Breast epithelium (tissue), 4 donors: ENCODE measurements at places on chromosomes 12 and 14. TPM values are rescaled to one million over a fixed set of nuclear protein-coding genes. Genes with fewer than 3 reads are reported as not detected.
A peak's percentile ranks its signal among the peaks of the same experiment; 100 is the strongest.

The C12orf50 gene
- not detected for total RNA-seq

DNA sequence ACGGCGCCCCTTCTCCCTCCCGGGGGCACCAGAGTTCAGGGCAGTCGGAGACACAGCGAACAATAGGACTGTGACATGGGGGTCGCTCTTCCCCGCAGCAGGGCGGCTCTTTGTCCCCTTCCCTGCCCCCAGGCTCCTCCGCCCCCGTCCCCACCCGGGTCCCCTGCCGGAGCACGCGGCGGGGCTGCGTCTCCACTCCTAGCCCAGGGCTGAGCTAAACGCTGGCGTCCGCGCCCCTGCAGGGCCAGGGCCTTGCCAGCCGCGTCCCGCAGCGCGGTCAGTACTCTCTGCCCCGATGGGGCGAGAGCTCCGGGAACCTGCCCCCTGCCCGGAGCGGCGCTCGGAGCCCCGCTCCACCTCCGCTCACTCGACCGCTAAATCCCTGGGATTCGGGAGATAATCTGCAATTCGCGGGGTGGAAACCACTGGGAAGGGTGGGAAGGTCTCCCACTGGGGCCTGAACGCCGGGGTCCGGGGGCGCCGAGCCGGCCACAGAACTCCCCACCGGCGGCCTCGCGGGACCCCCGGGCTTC is 825 bp upstream of the CCDC85C start:
- DNase-seq: no peak

- DNase-seq: no peak
Observed at GRCh38 chr12:79006306-79006705, 141.7 kb downstream of the SYT1 start.

The IAPP gene
- not detected for total RNA-seq

DNA sequence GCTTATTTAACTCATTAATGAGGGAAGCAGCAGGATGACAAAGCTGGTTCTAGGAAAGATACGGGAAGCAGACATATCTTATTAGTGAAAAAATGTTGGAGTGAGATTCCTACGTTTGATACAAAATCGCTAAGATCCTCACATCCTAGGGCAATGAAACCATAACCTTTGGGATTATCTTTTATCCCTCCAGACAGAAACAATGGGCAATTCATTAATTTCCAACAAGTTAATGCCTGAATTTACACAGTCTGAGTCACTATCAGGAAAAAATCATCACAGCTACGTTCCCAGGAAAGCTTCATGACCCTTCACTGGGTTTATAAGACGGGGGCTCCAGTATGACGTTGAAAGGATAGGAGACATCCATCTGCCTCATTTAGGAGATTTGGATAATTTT is 45.0 kb downstream of the SLC24A4 start:
- no peak for DNase-seq

DNA sequence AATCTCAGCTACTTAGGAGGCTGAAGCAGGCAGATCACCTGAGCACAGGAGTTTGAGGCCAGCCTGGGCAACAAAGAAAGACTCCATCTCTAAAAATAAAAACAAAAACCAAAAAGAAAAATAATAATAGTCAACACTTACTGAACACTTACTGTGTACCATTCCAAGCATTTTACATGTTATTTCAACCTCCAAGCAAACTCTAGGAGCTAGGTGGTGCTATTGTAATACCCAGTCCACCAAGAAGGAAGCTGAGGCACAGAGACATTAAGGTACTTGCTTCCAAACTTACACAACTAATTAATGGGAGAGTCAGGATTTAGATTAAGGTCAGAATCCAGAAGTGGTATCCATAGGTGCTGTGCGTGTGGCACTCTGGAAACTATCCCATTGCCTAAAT is 13.7 kb upstream of the OR6J1 start:
- DNase-seq: no peak

- DNase-seq: no peak
Observed at GRCh38 chr12:102629262-102629888, 149.0 kb upstream of the IGF1 start.

The AMIGO2 gene
- total RNA-seq: 57.7 TPM

DNA sequence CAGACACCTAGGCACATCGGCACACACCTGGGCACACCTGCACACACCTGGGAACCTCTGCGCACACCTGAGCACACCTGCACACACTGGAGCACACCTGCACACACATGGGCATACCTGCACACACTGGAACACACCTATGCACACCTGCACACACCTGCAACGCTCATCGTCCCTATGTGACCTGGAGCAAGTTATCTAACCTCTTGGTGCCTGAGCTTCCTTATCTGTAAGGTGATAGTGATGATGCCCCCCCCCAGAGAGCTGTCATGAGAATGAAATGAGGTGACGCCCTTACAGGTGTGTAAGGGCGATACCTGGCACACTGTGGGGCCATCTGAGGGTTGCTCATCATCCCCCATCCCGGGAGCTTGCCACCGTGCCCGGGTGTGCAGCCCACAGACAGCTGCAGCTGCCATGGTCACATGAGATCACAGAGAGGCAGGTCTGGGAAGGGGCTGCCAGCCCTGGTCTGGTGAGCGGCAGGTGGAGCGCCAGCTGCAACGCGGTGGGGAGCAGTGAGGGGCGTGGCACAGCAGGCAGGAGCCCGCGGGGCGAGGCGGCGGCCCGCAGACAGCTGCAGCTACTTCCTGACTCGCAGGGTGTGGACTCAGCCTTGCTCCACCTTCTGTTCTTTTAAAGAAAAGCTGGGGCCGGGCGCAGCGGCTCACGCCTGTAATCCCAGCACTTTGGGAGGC is 59.9 kb upstream of the FBRSL1 start:
- DNase-seq: no peak

DNA sequence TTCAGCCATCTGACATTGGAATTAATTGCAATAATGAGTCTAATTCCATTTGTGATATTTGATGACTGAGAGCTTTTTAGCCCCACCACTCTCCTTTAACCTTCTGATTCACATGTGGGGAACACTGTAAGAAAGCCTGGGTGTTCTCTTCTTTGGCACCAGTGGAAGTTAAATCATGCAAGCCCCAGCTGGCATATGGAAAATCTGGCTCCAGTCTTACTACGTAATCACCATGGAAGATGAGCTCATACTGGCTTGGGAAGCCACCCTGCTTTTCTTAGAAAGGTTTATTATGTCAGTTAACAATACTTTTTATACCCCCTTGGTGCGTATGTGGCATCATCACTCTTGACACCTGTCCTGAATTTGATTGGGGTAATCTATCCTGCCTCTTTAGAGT is 479.3 kb downstream of the SLC16A7 start:
- no peak for DNase-seq

GRCh38 chr12:49616533-49617219 is 6.7 kb upstream of the PRPF40B start:
- no peak for DNase-seq

- no peak for DNase-seq
Observed at GRCh38 chr12:43766291-43766690, 7.5 kb downstream of the IRAK4 start.

DNA sequence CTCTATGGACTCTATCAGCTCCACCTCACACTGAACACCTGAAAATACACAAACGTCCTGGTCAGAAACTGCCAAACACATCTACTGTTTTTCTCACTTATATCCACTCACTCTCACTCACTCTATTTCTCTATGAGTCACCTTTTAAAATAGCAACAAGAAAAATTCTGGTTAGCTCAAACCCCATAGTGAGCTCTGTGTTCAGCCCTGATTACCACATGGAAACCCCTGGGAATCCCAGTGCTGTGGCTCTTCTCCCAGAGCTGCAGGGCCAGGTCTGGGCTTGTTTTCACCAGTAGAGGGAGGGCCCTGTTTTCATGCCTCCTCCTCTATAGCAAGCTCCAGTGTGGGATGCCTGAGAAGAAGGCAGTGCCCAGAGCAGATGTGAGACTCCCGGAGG is 1126.1 kb downstream of the TMEM121 start:
- no peak for DNase-seq

The SLC38A4 gene
- total RNA-seq: 0.15 TPM

DNA sequence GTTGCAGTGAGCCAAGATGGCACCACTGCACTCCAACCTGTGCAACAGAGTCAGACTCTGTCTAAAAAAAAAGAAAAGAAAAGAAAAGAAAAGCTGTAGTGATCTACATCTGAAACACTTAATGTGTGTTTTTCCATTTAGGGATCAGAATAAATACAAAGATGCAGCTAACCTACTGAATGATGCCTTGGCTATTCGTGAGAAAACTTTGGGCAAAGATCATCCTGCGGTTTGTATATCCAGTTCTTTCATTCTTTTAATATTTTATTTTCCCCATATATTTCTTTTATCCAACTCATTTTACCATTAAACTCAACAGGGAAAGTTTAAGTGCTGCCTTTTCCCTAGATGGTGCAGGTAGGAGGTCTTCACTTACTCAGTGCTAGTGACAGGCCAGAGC is 40.4 kb downstream of the KLC1 start:
- DNase-seq: no peak

- no peak for DNase-seq
Observed at GRCh38 chr12:7787574-7788293, 1.5 kb upstream of the NANOG start.

DNA sequence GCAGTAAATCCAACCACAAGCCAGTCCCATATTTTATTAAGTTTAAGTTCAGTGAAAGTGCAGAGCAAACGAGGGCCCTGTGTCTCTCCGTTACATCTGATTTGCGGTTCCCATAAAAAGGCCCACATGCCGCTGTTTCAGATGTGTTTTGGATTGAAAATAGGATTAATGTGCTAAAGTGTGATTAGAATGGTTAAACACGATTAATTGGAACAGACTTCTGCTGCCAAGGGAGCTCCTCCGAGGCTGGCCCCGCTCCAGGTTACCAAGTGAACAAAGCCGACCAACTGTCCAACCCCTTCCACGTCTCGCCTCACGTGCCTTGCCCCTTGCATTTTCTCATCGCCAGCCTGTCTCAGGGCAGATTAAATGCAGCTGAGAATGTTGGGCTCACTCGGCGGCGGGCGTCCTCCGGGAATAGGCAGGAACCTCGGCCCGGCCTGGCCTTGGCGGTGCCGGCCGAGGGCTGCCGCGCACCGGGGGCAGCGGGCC is 166.5 kb upstream of the GSC start:
- peak; percentile 68 for DNase-seq

DNA sequence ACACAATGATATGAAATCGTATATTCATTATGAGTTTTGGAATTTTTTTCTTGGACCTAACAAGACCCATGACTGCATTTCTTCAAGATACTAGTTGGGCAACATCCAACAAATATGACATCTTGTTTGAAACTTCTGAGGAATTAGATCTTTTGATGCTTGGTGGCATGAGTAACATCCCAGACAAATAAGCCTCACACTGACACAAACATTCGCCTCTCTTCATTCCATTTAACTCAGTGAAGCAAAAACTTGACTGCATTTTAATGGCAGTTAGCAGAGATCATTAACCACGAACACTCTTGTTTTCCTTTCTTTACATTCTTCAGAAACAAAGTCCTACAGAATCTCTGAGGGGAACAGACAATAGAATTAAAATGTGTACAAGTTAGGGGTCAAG is 758.3 kb downstream of the C12orf50 start:
- no peak for DNase-seq

DNA sequence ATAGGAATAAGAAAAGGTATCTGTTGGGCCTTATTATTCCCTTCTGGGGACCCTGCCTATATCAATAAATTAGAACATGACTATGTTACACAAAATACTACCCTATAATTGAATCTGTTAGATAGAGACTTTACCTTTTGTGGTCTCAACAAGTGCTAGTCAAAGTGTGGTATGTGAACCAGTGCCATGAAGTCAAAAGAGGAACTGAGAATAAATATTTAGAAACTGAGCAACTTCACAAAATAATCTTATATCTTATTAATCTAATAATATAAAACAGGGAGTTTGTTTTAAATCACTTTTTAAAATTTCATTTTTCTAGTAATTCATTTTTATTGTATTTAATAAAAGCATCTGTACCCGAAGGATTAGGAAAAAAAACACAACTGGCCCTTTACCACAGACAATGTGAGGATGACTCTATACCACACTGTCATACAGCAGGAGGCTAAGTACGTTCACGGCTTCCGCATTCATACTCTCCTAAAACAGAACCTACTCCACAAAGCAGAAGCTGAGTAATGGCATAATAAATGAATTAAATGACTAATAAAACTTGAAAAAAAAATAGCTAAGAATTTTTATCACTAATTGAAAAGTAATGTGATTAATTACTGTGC is 42.1 kb downstream of the SEC23A start:
- no peak for DNase-seq
